ENCODE measurements at places on chromosomes 3 and 15.

- DNase-seq: no peak
Observed at GRCh38 chr3:187498211-187498724, 130.1 kb downstream of the RTP4 start.

- DNase-seq: no peak
Observed at GRCh38 chr15:26210980-26211379, 347.9 kb upstream of the ATP10A start.

GRCh38 chr3:124051636-124052035 lies 59.7 kb upstream of the ROPN1 start:
- no peak for DNase-seq

GRCh38 chr3:72635551-72635950 lies 212.7 kb downstream of the SHQ1 start:
- DNase-seq: no peak

DNA sequence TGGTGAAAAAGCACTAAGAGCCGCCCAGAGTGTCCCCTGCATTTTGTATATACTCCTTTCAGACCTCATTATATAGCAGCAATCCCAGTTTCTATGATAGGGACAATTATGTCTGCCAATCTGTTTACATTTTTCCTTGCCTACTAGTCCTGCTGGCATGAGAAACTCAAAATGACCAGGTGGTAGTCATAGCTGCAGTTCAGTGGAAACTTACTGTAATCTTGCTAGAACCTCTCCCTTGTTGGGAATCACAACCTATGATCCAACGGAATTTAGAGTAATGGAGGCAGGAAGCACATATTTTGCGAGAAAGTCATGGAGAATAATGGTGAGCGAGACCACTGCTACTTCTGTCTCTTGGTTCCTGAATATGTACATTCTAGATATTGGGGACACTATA lies 28.6 kb upstream of the MINAR1 start:
- no peak for DNase-seq

DNA sequence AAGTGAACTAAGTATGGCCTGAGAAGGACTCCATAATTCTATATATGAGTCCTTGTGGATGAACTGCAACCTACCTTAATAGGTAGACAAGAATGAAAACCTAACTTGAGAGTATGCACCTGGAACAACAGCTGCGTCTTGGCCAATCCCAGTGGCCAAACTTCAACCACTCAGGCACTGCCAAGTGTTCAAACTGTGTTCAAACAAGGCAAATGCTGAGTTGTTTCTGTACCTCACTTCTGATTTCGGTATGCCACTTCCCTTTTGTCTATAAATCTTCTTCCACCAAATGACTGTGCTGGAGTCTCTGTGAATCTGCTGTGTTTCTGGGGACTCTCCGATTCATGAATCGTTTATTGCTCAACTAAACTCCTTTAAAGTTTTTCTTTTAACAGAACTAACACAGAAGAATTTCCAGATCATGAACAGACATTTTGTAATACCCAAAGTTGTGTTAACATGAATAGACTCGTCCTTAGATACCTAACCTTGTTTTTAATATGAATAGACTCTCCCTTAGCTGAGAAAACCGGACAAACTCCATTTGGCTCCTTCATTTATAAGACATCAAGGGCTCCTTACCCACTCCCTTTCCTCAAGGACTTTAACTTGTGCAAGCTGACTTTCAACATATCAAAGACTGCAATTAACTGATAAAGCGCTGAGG lies 4.1 kb downstream of the ZNF717 start:
- no peak for DNase-seq

DNA sequence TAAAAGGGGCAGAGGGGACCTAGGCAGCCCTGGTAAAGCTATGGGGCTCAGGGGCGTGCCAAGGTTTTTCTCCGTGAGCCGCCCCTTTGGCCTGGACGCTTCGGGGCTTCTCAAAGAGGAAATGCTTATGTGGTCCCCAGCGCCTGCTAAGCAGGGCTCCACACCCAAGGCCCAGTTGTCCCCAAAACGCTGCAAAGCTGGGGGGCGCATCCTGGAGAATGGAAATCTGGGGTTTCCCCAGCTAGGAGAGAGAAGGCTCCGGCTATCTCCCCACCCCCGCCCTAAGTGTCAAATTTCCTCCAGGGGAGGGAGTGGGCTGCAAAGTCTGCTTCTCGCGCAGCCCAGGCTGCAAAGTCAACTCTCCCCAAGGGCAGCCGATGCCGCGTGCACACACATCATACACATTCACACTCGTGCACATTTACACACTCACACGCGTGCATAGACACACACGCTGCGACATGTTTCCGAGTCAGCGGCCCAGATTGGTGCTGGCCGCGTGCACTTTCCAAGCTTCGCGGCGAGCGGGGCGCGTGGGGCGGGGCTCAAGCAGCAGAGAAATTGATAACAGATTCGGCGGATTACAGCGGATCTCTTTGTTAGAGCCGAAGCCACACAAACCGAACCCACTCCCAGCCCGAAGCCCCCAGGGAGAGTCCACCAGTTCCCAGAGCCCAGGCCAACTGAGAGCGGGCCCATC lies 4.5 kb downstream of the WNT5A start:
- DNase-seq: no peak

DNA sequence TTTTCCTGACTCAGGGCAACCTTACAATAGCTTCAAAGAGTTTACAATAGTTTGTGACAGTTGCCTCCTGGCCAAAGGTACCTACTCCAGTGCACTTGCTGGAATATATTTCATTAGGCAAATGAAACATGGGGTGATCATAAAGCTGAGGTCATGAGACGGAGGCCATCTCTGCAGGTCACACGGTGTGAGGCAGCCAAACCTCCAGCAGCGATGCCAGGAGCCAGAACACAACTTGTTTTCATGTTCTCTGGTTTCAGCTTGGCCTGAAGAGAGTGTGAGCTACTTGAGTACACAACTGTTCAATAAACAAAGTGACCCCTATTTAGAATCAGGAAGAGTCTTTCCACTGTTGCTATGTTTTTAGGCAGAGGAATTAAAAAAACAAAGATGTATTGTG lies 42.7 kb upstream of the PYGO1 start:
- DNase-seq: no peak

- DNase-seq: no peak
Observed at GRCh38 chr15:82133251-82133650, 87.4 kb upstream of the MEX3B start.

DNA sequence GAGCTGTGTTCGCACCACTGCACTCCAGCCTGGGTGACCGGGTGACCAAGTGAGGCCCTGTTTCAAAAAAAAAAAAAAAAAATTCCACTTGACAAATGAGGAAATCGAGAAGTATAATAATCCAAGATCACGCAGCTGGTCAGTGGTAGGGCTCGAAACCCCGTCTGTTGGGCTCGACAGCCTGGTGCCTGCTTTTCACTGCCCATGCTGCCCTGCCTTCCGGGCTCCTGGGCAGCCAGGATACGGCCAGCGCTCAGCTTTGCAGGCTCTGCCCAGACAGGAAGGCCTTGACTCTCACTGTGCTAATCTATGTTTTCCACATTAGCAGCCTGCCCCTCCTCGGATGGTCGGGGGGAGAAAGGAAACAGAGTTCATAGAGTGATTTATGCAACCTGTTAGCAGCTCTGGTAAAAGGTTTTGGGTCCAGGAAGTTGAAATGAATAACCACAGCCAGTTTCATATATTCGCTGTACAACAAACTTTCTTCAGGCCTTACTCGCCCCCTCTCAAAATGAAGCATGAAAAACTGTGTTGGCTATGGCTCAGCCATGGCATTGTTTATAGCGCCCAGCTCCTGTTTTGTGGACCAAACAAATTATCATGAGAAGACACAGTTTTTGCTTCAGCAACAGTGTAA lies 108.8 kb downstream of the XXYLT1 start:
- no peak for DNase-seq

DNA sequence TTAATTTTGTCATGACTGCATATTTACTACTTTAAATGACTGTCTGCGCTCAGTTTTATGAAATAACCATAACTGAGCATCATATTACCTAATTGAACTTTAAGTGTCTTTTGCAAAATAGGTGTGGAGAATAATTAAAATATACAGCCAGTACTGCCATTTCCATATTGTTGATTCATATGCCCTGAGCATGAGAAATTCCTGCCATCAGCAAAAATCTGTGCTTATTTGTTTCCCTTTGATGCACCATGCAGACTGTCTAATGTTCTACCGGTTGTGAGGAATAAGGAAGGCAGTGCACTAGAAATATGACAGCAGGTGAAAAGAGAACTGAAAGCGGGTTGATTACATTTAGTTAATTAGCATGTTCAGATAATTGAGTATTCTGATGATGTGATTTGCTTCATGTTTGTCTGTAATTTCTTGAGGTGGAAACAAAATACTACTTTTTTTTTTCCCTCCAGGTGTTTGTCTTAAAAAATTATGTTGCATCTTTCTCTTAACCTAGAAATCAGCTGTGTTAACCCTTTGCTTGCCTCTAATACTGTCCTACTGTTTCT lies 229.4 kb upstream of the AZI2 start:
- no peak for DNase-seq

DNA sequence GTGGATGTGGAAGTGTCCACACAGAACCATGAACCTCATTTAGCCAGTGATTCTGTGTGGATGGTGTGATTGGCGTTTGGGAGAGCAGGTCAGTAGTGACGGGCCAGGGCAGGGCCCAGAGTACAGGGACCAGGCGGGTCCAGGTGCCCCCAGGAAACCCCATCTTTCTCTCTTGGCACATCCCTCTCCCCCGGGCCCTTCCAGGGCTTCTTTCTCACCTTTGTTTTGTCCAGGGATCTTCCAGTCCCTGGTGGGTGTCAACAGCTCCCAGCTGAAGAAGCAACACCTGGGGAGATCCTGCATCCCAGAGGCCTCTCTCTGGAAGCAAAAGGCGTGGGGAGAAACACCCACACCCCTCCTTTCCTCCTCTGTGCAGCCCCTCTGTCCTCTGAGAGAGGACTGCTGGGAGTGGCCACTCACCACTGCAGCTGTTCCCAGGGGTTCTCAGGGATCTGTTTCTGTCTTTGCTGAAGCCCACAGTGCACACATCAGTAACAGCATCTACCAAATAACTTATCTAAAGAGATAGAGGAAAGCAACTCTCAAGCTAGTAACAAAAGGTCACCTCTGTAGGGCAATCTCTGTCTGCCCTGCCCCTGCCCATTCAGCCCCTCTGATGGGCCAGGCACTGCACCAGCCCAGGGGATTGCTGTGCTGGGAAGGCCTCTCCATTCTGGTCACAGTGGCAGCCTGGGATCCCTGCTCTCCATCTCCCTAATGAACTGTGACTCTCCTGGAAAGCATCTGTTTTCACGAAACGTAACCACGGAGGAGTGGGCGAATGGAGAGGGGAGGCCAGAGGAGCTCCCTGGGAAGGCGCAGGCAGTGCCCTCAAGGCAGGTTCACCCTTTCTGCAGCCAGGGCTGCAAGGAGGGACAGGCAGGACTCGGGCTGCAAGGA lies 98.3 kb upstream of the ALDH1A3 start:
- DNase-seq: no peak

DNA sequence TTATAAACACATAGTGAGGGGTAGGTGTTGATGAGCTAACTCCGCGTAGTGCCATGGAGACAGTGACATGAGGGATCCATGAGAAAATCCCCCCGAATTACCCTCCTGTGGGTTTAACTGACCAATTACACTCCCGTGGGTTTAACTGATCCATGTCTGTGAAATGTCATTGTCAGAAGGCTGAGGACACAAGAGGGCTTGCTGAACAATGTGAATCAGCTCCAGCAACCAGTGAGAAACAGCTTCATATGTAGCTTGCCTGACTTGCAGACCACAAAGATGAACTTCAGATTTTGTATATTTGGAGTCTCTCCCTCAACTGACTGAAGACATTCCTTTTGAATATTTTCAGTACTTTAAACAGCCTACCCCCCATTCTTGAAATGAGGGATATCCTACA lies 144.9 kb downstream of the FBN1 start:
- no peak for DNase-seq

DNA sequence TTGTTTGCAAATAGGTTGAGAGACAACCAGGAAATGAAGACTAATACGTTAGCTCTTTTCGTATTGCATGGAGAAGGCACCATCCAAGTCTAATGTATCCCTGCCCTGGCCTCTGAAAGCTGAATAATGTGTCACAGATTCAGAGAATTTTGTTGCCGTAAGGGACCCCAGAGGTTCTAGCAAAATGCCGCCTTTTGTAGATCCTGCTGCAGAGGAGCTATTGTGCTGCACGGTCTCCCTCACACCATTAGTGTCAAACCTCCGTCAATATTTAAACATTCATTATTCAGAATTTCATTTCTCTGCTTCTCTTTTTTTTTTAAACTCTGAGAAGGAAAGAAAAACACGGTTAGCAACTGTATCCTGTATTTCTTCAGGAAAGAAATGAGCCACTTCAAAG lies 238.7 kb downstream of the EPHB1 start:
- no peak for DNase-seq

DNA sequence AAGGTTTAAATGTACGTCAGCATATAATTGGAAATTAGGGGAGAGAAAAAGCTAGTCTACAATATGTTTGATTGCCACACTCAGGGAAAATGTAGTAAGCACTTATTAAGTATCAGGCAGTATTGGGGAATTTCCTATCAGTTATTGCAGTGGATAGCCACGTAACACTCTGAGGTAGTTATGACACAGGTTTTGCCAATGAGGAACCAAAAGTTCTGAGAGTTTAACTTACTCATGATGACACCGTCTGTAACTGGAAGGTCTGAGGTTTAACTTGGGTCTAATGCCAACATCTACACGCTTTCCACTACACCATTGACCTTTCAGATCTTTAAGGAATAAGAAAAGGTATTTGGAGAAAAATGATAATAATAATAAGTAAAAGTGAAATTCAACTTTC lies 89.5 kb downstream of the ZMAT3 start:
- DNase-seq: no peak

DNA sequence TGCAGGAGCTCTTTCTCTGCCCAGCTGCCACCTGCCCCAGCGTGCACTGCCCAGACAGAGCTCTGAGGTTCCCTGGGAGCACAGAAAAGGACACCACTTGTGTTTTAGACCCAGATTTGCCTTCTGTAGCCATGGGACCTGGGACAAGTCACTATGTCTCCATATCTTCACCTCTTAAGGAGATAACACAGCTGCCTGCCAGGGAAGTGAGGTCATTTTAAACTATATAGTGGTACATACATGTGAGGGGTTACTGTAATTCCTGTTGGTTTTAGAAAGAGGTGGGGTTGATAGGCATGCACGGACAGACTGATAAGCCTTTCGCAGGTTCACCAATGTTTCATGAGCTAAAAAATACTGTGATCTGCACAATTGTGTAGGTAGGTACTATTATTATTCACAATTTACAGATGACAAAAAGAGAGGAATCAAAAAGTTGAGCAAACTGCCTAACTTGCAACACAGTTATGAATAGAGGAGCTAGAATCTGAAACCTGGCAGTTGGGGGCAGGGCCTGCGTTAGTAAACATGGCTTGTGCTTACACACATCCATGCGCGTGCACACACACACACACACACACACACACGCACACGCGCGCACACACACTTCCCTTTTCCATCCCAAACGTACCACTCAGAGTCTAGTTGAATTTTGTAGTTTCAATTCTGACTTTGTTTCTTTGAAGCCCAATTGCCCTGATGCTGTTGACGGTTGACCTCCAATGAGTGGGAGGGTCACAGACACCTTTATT lies 193.6 kb downstream of the FAM43A start:
- no peak for DNase-seq

GRCh38 chr3:102304550-102304949 lies 130.3 kb upstream of the ZPLD1 start:
- no peak for DNase-seq

- DNase-seq: no peak
Observed at GRCh38 chr3:129783470-129783869, 110.0 kb downstream of the TMCC1 start.

GRCh38 chr15:72749700-72750099 lies 33.9 kb downstream of the ADPGK start:
- no peak for DNase-seq

All from stimulated activated CD8-positive, alpha-beta memory T cell treated with anti-CD3 and anti-CD28 coated beads, Interleukin-7, amount 100 ng/mL, for 4 hours (primary cell).